Activated CD8-positive, alpha-beta T cell treated with anti-CD3 and anti-CD28 coated beads, Interleukin-2, amount 10 ng/mL, durations not matched to agents 7 days and 5 days (primary cell): ENCODE measurements at places on chromosomes 1 and 21.

- DNase-seq: no peak
Observed at GRCh38 chr21:26115305-26115704, 55.3 kb downstream of the APP start.

GRCh38 chr21:17257784-17258183, 255.1 kb upstream of the CXADR start:
- DNase-seq: no peak

DNA sequence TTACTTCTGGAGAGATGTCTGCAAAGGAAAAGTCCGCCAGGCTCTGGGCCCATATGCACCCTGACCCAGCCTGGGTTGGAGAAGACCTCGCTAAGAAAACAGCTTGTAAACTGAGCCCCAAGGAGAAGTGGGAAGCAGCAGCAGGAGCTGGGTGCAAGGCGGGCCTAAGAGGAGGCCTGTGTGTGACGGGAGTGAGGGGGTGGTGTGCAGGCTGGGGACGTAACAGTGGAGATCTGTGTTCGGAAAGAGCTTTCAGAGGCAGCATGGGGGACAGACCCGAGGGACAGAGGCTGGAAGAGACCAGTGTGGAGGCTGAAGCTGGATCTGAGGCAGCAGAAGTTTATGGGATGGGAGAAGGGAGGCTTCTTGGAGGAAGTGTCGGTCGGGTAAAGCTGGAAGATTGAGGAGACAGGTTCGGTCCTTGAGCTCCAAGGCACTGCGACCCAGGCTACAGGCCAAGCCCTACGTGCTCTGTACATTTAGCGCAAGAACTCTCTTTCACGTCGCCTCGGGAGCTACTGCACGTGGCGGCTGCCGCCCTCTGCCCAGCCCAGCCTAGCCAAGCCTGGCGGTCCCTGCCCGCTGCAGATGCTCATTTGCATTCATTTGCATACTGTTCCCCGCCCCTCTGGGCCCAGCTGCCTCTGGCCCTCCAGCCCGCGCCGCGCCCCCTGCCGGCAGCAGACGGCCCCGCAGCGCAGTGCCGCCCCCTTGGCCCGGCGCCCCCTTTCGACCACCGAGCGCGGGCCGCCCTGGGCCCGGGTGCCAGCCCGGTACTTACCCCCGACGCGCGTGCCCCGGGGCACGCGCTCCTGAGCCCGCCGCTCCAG, 6.3 kb downstream of the HPCA start:
- peak; percentile 49 for DNase-seq

- DNase-seq: no peak
Observed at GRCh38 chr1:65310078-65310587, 790 bp downstream of the DNAJC6 start.

DNA sequence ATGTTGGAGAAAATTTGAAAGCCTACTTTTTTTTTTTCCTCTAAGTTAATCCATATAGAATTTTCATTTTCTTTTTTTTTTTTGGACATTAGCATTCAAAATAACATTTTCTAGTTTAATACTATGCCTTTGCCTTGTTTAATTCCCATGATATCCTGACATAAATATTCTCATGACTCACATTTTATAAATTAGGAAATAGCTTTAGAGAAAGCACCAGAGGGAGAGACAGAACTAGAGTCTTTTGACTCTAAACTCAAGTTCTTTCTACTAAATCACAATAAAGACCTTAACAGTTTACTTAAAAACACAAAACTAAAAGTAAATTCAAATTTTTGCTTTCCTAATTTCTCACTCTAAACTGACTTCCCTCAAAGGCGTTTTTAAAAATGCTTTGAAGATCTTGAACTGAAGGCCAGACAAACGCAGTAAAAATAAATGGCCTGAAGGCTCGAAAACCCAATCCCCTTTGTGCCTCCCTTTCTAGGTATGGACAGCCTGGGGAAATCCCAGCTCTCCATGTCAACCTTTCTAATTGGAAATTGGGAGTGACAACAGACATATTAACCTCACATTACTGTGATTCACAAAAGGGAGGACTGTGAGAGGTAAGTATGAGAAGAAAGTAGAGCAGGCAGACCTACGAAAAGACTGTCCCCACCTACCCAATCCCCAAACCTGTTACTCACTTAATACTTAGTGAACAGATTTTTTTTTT, 104.6 kb downstream of the ENAH start:
- DNase-seq: no peak

GRCh38 chr1:58324558-58324957, 222.0 kb downstream of the OMA1 start:
- DNase-seq: peak; percentile 24

- DNase-seq: no peak
Observed at GRCh38 chr1:221606256-221606655, 135.6 kb downstream of the DUSP10 start.

DNA sequence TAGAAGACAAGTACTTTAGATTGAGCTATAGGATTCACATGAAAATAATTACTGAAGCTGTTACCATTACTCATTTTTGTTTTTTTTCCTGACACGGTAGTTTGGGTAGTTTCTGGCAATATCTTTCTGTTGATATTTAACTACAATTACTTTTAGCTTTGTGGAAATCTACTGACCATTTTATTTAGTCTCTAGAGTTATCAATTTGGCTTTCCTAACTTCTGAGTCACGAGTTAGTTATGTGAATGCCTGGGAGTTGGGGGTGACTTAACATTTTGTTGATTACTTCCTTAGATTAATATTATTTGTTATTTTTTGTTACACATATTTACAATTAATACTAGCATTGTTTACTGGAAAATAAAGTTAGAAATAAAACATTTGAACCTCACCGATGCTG, 160.6 kb downstream of the HMCN1 start:
- no peak for DNase-seq

DNA sequence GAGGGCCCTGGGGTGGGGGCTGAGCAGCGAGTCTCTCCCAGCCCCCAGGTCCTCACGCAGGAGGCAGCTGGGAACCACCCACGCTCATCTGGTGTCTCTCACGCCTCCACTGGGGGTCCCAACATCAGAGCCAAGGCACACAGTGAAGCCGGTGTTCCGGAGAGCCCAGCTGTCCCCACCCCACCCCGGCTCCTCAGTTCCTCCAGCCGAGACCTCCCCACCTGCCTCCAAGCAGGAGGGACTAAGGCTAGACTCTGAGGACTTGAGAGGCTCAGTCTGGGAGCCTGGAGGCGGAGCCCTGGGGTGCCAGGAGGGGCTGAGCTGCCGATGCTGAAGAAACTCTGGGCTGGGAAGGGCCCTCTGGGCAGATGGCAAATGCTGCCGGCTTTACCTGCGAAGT, 1.6 kb upstream of the HPCA start:
- DNase-seq: no peak

DNA sequence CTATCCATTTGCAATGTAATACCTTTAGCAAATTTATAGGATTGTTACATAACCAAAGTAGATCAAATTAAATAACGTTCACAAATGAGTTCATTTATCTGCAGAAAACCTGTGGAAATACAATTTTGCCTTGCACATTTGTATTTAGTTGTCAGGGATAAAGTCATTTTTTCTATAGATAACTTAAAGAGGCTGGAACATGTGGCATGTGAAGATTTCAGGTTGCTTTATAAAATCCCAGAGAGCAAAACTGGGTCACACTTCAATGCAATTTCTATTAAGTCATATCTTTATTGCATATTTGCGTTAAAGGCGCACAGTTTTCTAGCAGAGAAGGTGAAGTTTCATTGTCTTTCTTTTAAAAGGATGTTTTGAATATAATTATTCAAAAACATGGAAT, 342.4 kb downstream of the USP25 start:
- DNase-seq: no peak

- DNase-seq: no peak
Observed at GRCh38 chr21:37071561-37072273, 1.2 kb downstream of the PIGP start.

GRCh38 chr1:112770724-112771123, 55.6 kb upstream of the PPM1J start:
- DNase-seq: no peak

DNA sequence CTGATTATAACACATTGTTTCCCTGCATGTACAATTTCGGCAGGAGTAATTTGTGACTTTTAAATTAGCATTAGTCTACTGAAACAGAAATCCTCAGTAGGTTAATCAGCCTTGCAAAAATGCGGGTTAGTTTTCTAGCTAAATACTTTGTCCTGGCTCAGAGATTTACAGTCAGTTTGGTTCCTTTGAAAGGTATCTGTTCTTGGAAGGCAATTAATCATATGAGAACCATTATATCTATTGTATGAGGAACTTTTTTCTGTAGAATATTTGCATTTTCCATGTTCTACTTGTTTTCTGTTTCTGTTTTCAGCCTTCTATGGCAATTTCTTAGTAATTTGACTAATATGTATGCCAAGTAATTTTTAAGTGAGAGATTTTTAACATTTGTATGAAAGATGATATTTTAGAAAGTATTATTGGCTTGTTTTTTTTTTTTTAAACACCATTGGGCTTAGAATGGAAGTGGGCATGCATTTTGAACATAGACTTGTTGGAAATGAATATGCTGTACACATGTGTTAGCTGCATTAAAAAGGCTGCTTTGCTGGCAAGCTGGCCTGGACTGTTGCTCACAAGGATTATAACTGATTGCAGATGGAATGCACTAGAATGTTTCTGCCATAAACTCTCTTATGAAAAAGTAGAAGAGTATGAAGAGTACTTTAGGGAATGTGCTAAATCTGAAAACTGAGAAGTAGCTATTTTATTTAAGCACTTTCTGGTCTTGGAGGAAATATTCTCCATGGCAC, 26.2 kb downstream of the KIF1B start:
- no peak for DNase-seq

- no peak for DNase-seq
Observed at GRCh38 chr21:43321111-43321510, 105.8 kb downstream of the SIK1 start.

- no peak for DNase-seq
Observed at GRCh38 chr21:16179773-16180172, 450.0 kb downstream of the USP25 start.

DNA sequence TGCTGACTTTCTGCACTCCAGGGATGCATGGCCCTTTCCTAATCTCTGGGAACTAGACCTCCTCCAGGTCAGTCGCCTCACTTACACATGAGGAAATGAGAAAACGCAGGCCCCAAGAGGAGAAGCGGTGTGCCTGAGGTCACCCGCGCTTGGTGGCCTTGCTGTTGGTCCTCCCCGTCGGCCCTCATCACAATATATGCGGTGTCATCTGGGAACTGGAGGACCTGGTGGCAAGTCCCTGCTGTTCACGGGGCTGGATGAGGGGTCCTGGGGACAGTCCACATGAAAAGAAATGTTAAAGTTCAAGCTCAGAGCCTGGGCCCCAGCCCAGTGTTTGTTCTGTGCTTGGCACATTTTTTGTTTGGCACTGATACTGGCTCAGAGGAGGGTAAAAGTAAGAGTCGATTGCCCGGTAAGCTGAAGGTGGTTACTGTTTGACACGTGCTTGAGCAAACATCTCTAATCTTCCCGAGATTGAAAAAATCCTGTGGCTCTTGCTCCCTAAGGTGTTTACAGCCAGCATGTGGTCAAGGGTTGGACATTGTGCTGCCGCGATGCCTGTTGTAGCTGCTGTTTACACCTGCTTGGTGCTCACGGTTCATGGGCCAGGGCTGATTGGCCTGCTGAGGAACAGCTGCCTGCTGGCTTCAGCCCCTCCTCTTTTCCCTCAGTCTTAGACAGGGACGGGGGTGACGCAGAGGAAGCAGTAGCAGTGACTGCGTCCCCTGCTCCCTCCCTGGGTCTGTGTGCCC, 5.2 kb downstream of the COQ8A start:
- peak; percentile 19 for DNase-seq

- DNase-seq: no peak
Observed at GRCh38 chr1:235714205-235714897, 64.8 kb upstream of the GNG4 start.

GRCh38 chr1:16434007-16434406, 3.2 kb downstream of the SPATA21 start:
- DNase-seq: no peak

GRCh38 chr1:6464514-6464836, 1.5 kb downstream of the TNFRSF25 start:
- peak; percentile 42 for DNase-seq

GRCh38 chr21:35351434-35351833, 302.3 kb upstream of the RUNX1 start:
- DNase-seq: no peak

- DNase-seq: no peak
Observed at GRCh38 chr1:4500441-4500840, 154.0 kb upstream of the AJAP1 start.

DNA sequence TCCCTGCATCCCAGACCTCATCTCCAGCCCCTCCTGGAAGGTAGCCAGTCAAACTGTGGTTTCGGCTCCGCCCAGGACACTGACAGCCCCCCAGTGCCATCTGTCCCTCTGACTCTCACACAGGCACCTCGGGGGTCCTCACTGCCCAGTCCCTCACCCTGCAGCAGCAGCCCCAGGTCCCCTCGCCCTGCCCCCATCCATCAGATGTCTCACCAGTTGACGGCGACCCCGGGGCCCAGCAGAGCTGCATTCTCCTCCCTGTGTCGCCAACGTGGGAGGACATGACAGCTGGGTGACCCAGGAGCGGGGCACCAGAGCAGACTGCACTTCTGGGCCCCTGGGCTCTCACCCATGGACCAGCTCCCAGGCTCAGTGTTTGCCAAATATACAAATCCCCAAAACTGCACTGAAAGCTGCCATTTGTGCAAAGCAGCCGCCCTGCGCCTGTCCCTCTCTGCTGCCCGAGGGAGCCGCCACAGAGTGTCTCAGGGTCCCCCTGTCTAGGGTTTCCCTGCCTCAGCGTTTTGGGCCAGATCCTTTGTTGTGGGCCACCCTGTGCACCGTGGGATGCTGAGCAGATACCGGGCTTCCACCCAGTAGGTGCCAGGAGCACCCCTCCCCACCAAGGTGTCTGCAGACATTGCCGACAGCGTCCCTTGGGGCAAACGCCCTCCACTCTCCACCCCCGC, 48.2 kb downstream of the PRDM15 start:
- no peak for DNase-seq

DNA sequence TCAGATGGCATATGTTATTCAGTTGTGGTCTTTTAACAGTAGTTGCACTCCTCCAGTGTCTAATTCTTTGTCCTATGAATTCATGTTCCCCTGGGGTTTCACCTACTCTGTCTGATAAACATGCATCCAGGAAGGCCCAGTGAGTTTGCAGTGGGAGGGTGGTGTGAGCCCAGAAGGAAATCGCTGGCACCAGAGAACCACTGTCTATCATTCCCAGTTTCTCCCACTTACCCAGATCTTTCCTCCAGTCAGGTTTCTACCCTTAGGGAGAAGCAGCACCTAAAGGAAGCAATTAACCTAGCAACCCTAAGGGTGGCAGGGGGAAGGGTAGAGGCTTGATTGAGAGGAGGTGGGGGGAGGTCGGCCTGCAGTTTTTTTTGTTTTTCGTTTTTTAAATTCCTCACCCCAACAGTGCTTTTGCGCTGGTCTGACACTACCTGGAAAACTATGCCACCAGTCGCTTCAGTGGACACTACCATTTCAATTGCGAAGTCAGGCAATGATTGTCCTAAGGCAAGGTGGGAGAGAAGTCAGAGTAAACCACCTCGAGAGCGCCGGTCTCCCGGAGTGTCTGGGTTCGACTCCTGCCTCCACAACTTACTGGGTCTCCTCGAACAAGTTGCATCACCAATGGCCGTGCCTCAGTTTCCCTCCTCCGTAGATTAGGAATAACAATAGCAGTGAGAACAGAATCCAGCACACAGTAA, 766 bp upstream of the SLC44A3 start:
- DNase-seq: no peak

GRCh38 chr1:24133819-24134218, 9.1 kb downstream of the IL22RA1 start:
- DNase-seq: no peak

GRCh38 chr1:195373856-195374255, 1234.4 kb downstream of the KCNT2 start:
- no peak for DNase-seq
